ENCODE measurements at places on chromosomes 6 and 20.

DNA sequence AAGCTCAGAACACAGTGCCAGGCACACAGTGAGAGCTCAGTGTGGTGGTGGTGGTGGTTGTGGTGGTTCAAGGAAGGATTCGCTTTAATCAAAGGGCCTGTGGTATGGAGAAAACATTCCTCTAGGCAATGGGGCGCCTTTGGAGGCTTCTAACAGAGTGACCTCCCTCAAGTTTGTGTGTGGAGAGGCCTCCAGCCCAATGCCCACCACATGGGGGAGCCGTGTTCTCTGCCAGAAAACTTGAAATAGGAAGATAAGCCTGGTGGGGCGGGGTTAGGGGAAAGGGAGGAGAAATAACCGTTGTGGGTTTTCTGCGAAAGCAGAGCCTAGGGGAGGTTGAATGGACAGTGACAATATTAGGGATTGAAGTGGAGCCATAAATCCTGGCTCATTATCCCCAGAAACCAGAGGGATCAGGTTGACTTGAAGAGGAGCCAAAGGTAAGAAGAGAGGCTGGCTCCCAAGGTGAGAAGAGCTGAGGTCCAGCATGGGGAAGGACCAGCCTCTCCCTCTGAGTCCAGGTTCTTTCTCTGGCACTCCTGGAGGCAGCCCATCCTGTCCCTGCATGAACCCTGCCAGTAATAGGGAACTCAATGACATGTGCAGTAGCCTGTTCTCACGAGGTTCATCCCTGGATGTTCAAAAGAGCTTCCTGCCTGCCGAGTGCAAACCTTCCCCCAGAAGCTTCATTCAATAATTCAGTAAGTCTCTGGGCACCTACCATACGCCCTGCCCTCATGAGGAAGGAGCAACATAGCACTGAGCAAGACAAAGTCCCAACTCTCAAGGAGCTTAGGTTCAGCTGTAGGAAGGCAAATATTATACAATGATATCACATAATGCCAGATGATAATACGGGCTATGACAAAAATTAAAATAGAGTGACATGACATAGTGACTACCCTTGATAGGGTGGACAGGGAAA lies 51.4 kb downstream of the TGM2 start:
- DNase-seq = no peak

- no peak for DNase-seq
These were observed 571.8 kb downstream of the QKI start for GRCh38 chr6:163986313-163986712.

GRCh38 chr6:167549213-167549612 lies 224.3 kb downstream of the TTLL2 start:
- DNase-seq = no peak

DNA sequence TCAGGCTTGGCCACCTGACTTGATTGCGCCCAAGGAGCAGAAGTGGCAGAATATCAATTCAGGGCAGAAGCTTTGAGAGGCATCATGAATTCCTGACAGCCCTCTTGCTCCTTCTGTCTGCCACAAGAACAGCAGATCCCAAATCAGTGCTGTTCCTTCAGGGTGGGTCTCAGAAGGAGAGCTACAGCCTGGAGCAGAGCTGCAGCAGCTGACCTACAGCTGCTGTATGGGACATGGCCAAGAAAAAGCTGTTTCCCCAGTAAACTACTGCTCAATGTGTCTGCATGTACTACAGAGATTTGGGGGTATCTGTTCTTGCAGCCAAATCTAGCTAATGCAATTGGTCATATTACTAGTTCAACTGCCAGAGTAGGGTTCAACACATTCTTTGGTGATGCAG lies 69.0 kb downstream of the SLC22A3 start:
- DNase-seq = no peak

- DNase-seq = no peak
These were observed 60.2 kb upstream of the ZNFX1 start for GRCh38 chr20:49338061-49338460.

DNA sequence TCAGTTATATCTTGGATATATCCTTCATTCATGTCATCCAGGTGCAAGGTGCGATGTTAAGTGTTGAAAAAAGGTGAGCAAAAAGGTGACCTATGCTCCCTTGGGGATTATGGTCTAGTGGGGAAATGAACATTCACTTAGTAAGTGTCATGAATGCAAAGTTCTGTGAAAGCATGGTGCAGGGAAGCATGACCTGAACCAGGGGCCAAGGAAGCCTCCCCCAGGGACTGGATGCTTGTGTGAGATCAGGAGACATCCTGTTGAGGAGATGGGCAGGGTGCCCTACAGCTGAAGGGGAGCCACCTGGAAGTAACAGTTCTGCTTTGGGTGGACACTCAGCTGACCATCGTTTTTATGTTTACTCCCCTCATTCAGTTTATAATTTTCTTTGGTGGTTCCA lies 179.5 kb downstream of the SYNDIG1 start:
- no peak for DNase-seq

GRCh38 chr6:75830959-75831885 lies 82.2 kb downstream of the MYO6 start:
- no peak for DNase-seq

- no peak for DNase-seq
These were observed 309.5 kb upstream of the CHD6 start for GRCh38 chr20:41927655-41928054.

DNA sequence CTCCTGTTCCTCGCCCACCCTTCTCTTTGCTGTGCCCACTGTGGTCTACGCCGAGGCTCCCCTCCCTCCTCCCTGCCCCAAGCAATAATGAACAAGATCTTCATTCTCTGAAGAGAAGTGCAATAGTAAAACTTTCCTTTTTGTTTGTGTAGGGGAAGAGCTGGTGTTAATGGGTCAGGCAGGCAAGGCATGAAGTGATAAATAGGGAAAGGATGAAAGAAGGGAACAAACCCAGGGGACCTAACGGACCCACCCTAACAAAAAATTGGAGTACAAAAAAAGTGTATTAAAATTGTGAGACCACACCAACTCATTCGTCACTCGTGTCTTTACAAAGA lies 66.9 kb downstream of the ZBTB2 start:
- no peak for DNase-seq

DNA sequence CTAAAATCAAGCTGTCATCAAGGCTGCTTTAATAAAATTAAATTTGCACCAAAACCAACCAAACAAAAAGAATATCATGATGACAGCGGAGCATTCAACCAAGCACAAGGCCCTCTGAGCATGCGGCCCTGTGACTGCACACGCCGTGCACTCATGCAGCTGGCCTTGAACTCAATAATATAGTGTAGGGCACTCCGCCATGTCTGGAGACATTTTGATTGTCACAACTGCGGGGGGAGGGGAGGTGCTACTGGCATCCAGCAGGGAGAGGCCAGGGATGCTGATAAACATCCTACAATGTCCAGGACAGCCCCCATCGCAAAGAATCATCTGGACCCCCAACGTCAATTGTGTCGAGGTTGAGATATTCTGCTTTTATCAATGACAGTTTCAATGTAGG lies 9.7 kb downstream of the MOCS3 start:
- no peak for DNase-seq

DNA sequence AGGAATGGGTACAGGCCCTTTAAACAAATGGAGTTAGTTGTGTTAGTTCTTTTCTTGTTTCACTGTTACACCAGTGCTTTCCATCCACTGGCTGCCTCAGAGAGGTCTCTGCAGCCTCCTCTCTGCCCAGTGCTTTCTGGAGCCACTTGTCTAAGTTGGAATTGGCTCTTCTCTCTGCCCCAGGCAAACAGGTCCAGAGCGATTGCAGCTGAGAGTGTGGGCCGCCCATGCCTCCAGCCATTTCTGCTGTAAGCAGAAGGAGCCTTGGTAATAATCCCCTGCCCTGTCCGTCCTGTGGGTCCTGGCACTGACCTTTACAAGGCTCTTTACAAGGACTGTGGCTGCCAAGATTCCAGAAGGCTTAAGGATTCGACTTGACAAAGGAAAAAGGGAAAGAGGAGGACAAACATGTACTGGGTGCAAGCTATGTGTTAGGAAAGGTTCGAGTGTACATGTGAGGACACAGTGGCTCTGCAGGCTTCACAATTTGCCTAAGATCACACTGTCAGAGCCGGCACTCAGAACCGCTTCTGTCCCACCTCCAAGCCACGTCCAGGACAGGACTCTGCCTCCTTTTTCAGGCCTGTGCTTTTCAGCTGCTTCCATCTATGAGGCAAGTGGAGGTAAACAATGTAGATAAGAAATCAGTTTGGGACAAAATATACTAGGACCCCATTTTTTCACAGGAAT lies 88.5 kb downstream of the POPDC3 start:
- no peak for DNase-seq

GRCh38 chr20:36153736-36154699 lies 522 bp upstream of the EPB41L1 start:
- peak; percentile 4 for DNase-seq

DNA sequence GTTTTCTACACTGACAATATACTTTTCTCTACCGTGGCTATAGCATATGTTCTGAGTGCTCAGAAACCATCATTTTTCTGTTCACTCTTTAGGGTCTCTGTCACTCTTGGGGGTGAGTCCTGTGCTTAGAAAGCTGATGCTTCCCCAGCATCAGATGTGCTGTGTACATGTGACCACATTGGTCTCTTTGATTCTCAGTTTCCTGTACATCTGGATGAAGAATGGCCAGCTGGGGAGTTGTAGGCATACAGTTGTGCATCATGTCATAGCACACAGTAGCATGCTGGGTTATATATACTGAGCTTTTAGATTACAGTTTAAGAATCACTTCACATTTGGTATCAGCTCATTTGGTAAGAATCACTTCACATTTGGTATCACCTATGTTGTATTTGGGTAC lies 238.6 kb upstream of the PREP start:
- no peak for DNase-seq

DNA sequence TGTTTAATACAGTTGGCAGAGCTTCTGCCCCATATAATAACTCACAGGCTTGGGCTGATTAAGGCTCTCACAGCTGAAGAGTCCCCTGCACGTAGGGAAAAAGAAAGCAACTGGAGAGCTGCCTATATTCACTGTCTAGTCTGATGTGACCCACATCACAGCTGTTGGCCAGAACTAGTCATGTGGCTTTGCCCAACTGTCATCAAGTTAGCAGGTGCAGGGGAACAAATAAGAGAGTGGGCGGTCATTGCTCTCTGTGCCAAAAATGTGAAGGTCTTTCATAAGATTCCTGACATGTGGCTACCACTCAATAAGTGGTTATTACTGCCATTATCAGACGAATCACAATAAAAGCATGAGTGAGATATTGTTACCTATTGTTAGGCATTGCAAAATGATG lies 665.2 kb downstream of the DOK5 start:
- no peak for DNase-seq

GRCh38 chr6:144153971-144154370 lies 3.7 kb downstream of the STX11 start:
- DNase-seq = no peak

DNA sequence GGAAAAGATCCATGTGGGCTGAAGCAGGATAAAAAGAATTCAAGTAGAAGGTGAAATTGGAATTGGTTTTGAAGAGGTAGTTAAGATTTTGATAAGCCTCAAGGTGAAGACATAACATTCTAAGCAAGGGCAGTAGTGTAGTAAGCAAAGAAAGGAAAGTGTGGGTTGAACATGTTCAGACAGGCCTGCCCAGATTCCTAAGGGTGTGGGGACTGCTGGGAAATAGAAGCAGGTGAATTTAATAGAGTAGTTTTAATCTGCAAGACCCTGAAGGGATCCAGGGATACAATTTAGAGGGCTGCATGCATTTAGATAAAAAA lies 19.1 kb downstream of the TAB2 start:
- DNase-seq = no peak

All from stimulated activated CD8-positive, alpha-beta memory T cell treated with anti-CD3 and anti-CD28 coated beads, Interleukin-12 subunit alpha, Interleukin-12 subunit beta, amount 100 ng/mL, for 1 hour (primary cell).